NCI-H524 (cell line): ENCODE measurements at places on chromosomes 1 and 21.
A peak's percentile ranks its signal among the peaks of the same experiment; 100 is the strongest.

- DNase-seq = no peak
Measured at GRCh38 chr1:65471861-65472332, 51.4 kb downstream of the LEPR start.

- no peak for DNase-seq
Measured at GRCh38 chr1:70909262-70909822, 138.3 kb downstream of the PTGER3 start.

DNA sequence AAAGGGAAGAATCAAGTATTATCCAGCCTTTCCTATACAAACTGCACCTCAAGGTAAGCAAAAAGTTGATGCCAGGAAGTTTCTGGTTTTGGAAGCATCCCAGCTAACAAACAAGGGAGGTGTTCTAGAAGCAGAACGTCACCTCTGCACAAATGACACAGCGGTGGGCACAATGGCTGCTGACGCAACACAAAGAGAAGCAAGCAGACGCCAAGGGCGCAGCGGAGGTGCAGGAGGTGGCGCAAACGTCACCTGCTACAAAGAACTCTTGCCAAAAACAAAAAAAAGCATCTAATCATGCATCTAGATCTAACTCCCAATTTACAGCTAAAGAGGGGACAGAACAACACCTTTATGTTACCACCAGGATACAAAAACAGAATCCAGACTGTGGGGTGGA is 88.5 kb downstream of the NPHP4 start:
- no peak for DNase-seq

DNA sequence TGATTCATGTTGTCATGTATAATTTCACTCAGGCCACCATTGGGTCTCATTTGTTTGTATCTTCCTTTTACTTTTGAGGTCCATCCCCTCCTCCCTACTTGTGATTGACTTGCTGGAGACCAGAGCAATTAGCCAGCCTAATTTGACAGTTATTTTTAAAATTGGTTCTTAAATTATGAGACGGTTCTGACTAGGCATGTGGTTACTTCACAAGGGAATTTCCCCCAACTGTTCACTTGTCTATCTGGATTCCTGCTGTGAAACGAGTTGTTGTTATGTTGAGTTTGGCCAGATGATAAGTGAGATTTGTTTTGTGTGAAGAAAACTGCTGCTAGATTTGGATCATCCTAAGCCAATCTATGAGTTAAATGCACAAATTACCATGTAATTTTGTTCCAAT is 359.1 kb downstream of the BARHL2 start:
- no peak for DNase-seq

DNA sequence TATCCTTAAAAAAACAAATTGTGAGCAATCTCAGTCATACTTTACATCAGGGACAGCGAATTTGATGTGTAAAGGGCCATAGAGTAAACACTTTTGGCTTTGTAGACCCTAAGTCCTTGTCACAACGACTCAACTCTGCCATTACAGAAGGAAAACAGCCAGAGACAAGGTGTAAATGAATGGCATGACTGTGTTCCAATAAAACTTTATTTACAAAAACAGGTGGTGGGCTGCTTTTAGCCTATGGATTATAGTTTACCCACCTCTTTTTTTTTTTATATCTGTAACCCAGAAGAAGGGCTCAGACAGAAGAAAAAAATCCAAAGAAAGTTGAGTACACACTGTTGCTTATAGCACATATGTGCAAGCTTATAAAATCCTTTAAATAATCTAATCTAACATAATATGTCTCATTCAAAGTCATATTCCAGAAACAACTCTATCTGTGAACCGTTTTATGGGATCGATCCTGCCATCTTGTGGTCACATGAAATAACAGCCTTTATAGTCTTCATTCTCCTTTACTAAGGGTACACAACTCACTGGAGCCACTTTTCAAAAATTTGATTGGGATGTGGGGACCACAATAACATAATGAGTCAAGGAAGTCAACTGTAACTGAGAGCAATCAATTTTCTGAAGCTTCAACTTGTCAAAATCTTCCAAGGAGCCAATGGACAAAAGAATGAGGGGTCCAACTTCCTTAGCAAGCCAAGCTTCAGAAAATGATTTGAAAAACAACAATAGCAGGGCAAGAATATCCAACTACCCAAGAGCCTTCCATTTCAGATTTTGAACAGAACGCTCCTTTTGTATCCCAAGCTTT is 142.2 kb upstream of the KRTAP19-8 start:
- DNase-seq = peak; percentile 38

DNA sequence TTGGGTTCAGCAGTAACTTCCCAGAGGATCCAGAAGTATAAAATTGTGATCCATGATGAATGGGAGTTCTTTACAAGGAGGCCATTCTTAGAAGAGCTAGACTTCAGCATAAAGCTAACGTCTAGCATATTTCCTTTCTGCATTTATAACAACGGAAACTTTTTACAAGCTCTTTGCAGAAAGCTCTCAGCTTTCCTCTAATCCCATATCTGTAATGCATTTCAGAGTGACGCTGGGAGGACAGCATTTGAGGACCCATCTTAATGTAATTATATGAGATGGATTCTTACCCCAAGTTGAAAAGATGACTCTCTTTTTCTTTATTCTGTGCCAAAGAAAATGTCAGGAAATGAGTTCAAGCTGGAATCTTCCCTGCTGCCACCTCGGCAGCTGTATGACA is 132.0 kb upstream of the CACHD1 start:
- peak; percentile 48 for DNase-seq

GRCh38 chr1:9249534-9250410 is 15.2 kb downstream of the H6PD start:
- peak; percentile 80 for DNase-seq

- no peak for DNase-seq
Measured at GRCh38 chr21:20661745-20662422, 336.3 kb upstream of the NCAM2 start.

DNA sequence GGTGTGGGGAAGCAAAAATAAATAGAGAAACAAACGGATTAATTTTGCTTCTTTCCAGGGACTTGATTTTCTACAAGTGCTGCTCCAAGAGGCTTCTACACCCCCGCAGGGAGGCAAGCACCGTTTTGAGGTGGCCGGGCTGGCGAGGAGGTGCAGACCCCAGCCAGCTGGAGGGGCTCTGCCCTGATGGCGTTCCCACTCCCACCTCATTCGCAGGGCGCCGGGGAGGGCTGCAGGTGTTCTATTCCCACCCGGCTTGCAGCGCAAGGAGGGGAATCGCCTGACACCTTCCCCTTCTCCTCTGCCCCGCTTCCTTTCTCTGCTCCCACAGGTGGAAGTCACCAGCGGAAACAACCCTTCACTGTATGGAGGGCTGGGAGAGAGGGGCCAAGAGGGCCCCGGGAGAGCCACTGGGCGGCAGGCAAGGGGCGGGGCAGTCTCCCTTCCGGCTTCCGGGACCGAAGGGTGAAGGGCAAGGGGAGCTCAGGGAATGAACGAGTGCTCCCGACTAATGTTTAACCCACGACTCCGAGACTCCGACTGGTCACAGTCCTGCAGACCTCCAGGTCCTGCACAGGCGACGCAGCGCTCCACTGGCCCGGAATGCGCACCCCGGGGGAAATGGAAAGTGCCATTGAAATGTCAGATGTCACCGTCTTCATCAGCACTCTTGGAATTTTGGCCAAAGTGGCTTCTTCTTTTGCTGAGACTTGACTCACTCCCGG is 29.1 kb downstream of the TEX35 start:
- DNase-seq = peak; percentile 12

- peak; percentile 50 for DNase-seq
Measured at GRCh38 chr1:199404191-199404590, 623.3 kb upstream of the NR5A2 start.

DNA sequence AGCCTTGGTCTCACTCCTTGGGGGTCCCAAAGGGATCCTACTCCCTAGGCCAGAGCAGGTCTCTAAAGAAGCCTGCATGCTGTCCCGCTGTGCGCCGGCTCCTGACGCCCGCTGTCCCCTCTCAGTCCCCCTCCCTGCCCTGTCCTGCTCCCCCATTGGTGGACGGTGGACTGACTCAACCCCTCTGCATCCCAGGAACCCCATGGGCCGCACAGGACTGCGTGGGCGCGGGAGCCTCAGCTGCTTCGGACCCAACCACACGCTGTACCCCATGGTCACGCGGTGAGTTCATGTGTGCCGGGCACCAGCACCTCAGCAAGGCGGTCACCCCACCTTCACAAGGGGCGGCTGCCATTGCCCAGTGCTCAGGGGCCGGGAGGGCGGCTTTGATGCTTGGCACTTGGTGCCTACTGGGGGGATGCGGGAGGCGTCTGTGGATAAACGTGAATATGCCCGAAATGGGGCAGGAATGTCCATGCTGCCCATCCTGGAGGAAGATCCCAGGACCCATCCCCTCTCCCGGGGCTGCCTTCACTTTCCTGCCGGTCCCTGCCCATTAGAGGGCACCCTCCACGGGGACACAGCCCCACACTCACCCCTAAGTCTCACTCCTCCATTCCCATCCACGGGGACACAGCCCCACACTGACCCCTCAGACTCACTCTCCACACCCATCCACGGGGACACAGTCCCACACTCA is 20.2 kb upstream of the LRRC3 start:
- DNase-seq = no peak

GRCh38 chr1:5733596-5733995 is 258.6 kb downstream of the NPHP4 start:
- no peak for DNase-seq

DNA sequence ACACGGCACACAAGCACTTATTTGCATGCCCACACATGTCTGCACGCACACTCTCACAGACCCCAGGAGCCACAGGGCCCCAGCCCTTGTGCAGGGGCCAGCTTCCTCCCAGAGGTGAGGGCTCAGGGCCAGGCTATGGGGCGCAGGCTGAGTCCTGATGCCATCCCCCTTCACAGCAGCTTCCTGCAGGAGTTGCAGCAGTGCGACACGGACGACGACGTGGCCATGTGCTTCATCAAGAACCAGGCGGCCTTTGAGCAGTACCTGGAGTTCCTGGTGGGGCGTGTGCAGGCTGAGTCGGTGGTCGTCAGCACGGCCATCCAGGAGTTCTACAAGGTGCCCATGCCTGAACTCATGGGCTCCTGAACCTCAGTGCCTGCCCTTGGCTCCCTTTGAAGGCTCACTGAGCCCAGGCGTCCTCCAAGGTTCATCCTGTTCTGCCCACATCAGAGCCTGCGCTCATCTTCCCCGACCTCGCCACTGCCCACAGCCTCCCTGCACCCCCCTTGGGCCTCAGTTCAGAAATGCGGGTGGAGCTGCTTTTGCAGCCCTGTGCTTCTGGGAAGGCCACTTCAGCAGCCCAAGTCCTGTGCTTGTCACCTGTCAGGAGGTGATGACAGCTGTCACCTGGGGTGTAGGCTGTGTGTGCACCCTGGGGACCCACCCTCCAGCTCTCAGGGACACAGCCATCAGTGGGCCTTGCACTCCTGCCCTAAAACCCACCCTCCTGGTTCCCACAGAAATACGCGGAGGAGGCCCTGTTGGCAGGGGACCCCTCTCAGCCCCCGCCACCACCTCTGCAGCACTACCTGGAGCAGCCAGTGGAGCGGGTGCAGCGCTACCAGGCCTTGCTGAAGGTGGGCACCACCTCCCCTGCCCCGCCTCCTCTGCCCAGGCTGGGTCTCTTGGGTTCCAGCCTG is 66.6 kb downstream of the TRIM11 start:
- DNase-seq = no peak

GRCh38 chr1:111911061-111911460 is 78.4 kb downstream of the KCND3 start:
- no peak for DNase-seq

DNA sequence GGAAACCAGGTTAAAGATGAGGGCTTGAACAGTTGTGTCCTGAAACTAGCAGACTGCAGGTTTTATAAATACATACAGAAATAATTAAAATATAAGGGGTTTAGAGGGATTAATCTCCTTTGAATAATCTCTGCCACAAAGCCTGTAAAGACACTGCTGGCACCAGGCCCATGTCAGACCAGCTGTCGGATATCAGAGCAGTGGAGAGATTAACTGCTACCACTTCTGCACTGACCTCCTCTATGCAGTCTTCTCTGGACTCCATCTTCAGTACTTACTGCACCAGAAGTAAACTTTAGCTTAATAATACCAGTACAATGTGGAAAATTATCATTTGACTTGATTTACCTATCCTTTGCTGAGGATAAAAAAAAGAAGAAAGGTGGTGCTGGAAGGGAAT is 128.6 kb downstream of the LHX4 start:
- peak; percentile 81 for DNase-seq

- no peak for DNase-seq
Measured at GRCh38 chr1:171585715-171586114, 36.3 kb upstream of the MYOCOS start.

DNA sequence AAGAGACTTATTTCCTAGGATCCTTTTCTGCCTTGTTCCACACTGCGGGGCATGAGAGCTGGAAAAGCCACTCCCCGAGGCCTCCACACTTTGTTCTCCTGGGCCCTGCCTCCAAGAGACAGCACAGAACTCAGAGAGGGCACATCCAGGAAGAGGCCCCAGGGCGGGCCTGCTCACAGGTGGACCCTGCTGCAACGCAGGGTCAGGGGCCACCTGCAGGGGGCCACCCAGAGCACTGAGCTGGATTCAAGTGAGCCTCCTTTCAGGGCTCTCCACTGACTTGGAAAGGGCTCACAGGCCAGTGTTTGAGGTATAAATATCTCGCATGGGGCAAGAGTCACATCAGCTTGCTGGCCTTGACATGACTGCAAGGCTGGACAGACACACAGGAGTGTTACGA is 4.8 kb downstream of the RGS16 start:
- no peak for DNase-seq

DNA sequence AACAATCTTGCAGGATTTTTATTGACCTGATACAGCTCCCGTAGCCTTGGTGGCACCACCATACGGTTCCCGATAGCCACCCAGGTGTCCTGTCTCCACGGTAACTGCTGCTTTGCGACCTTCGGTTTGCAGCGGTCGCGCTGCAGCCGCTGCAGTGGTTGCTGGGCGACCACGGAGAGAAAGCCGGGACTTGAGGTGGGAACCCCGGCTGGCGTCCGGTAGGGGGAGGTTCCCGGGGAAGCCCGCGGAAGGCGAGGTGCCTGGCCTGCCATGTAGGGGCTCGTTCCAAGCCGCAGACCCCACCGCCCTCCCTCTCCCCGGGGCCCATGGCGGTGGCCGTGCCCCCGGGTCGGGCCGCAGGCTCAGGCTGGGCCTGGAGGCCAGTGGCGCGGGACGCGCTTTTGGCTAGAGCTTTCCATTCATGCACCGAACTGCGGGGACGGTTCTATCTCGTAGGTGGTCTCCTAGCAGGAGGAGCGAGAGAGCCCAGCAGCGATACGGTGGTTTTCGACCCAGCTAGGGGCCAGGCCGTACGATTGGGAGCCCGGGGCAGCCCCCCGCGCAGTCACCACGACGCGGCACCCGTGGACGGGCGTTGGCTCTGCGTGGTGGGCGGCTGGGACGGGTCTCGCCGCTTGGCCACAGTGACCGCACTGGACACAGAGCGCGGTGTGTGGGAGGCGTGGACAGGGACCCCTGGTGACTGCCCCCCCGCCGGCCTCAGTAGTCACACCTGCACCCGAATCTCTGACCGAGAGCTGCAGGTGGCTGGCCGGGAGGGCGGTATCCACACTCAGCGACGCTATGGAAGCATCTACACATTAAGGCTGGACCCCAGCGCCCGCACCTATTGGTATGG is at the start of gene KLHDC9:
Gene KLHDC9, plus strand, starts transcription at position 152 of the 859 bp plus-strand sequence. Its CDS starts 175 bp downstream, at position 327.
- peak; percentile 92 for DNase-seq

- no peak for DNase-seq
Measured at GRCh38 chr1:208807446-208808127, 563.4 kb upstream of the PLXNA2 start.

GRCh38 chr1:101977266-101977665 is 19.5 kb downstream of the OLFM3 start:
- DNase-seq = no peak

- no peak for DNase-seq
Measured at GRCh38 chr1:94651076-94651475, 109.5 kb upstream of the F3 start.
